ENCODE measurements at places on chromosomes 2 and 18.
A peak's percentile ranks its signal among the peaks of the same experiment; 100 is the strongest.

DNA sequence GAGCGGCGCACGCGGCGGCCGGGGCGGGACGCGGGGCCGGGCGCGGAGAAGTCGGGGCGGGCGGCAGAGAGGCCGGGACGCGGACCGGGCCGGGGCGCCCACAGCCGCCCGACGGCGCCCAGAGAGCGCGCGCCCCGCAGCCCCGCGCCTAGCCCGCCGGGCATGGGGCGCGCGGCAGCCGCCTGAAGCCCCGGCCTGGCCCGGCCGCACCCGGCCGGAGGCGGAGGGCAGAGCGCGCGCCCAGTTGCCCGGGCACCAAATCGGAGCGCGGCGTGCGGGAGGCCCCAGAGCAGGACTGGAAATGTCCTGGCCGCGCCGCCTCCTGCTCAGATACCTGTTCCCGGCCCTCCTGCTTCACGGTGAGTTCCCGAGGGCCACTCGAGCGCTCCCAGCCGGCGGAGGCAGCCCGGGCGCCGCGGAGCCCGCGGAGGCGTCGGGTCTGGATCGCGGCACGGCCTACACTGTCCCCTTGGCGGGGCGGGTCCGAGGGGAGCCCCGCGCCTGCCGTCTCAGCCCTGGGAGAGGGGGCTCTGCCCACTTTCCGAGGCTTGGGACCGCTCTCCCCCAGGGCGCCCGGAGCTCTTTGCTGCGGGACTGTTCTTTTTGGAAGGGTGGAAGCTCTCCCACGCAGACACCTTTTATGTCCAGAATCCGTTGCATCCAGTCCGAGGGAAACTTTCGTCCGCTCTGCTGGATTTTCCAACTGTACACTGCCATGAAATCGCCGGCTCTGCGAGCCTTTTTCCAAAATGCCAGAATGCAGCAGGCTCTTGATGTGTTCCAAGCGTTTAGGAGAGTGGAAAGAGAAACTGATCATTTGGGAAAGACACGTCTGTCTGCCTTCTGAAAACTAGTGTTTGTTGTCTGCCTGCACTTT lies 484 bp downstream of the APCDD1 start:
- peak; percentile 54 for DNase-seq

GRCh38 chr2:63051042-63051794 lies 588 bp downstream of the OTX1 start:
- peak; percentile 62 for DNase-seq

GRCh38 chr18:12410081-12410481 lies 2.4 kb downstream of the PRELID3A start:
- DNase-seq, result no peak

DNA sequence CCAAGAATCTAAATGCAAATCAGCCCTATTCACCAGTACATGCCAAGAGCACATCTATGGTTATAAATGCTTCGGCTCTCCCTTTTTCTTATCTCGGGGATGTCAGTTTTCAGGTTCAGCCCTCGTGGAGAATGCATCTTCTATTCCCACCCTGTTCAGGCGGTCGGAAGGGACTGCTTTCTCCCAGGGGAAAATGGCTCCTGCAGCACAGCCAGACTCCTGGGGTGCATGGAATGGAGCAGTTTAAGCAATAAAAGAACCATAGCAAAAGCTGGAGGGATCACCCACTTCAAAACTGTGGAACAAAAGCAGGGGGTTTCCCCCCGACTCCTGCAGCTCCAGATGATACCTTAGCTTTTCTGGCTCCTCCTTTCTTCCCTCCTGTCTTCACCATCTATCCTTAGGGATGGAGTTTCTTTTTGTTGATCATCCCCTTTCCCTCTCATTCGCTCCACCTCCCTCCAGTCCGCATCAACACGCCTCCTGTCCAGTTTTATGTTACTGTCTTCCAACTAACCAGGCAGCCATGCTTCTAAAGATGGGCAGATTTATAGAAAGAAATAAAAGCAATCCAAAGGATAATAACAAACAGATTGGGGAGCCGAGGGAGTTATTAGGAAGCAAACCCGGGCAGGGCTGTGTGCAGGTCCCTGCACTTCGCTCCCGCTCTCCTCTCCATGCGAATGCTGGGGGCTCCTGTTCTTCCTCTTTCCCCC lies 356.2 kb upstream of the SMIM21 start:
- no peak for DNase-seq

GRCh38 chr18:45106331-45106774 lies 425.7 kb downstream of the SETBP1 start:
- no peak for DNase-seq

GRCh38 chr2:18167871-18168270 lies 289.4 kb downstream of the KCNS3 start:
- no peak for DNase-seq

- DNase-seq, result no peak
These were observed 44.5 kb downstream of the SOCS6 start for GRCh38 chr18:70333316-70333715.

DNA sequence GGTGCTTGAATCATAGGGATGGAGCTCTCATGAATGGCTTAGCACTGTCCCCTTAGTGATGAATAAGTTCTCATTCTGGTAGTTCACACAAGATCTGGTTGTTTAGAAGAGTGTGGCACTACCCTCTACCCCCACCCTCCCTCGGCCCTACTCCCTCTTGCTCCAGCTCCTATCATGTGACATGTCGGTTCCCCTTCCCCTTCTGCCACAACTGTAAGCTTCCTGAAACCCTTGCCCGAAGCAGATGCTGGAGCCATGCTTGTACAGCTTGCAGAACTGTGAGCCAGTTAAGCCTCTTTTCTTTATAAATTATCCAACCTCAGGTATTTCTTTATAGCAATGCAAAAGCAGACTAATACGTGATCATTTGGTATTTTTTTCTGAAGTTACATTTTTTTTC lies 1012.6 kb downstream of the BCL11A start:
- no peak for DNase-seq

GRCh38 chr2:37489536-37489935 lies 145.1 kb downstream of the QPCT start:
- no peak for DNase-seq

DNA sequence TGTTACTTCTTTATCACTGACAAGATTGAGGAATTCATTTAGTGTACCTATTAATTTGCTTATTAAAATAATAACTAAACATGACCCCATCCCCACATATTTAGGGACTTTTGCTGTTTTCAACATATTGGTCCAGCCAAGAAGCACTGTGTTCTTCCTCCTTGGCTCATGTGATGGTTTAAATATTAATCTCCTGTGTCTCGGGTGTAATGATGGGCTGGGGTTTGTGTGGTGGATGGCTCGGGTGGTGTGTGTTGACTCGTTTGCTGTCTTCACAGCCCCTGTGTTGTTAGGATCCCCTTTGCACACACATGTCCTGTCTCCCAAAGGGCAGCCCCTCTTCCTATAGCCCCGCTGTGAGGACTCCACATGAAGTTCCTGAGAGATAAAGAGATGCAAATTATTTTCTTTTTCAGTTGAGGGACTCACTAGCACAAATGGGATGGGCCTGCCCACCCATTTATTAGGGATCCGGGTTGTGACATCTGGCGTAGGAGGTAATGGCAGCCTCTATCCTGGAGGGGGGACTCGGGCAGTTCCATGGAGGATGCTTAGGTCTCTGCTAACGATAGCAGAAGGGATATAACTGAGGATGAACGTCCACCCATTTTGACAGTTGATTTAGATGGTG lies 53.4 kb downstream of the FHOD3 start:
- no peak for DNase-seq

All from WTC11 (cell line).